ENCODE measurements at places on chromosomes 4 and X. TPM values are rescaled to one million over a fixed set of nuclear protein-coding genes. Genes with fewer than 3 reads are reported as not detected.

The DUX4 gene
- not detected for polyA plus RNA-seq

The FGF5 gene
- 0.03 TPM for polyA plus RNA-seq

The ADH1C gene
- polyA plus RNA-seq: 17.9 TPM

The CPE gene
- 172 TPM for polyA plus RNA-seq

The ADH1B gene
- polyA plus RNA-seq: 1,008 TPM

The CLGN gene
- polyA plus RNA-seq: 3.7 TPM

The ZNF157 gene
- polyA plus RNA-seq: 1.2 TPM

The MGST2 gene
- 44.6 TPM for polyA plus RNA-seq

The SERPINA7 gene
- polyA plus RNA-seq: not detected

The HSFX3 gene
- polyA plus RNA-seq: not detected

The HELT gene
- polyA plus RNA-seq: not detected

The TBX22 gene
- polyA plus RNA-seq: not detected

The MTNR1A gene
- not detected for polyA plus RNA-seq

The ZDHHC15 gene
- polyA plus RNA-seq: 6.7 TPM

The RASSF6 gene
- 2.7 TPM for polyA plus RNA-seq

The JAKMIP1 gene
- polyA plus RNA-seq: not detected

The BMX gene
- polyA plus RNA-seq: 1.5 TPM

The GPR143 gene
- polyA plus RNA-seq: 5.9 TPM

The LNX1 gene
- 4.2 TPM for polyA plus RNA-seq

The RENBP gene
- 5.5 TPM for polyA plus RNA-seq

The TLR2 gene
- polyA plus RNA-seq: 28.6 TPM

The LRRC66 gene
- polyA plus RNA-seq: 0.34 TPM

The PPARGC1A gene
- polyA plus RNA-seq: 4.8 TPM

The AFM gene
- not detected for polyA plus RNA-seq

The TEX11 gene
- polyA plus RNA-seq: not detected

The MMRN1 gene
- polyA plus RNA-seq: 28.7 TPM
